Kidney capillary endothelial cell (primary cell): ENCODE measurements at places on chromosomes 1 and 21.
A peak's percentile ranks its signal among the peaks of the same experiment; 100 is the strongest.

- no peak for DNase-seq
These were observed 28.8 kb downstream of the DR1 start for GRCh38 chr1:93374334-93375106.

DNA sequence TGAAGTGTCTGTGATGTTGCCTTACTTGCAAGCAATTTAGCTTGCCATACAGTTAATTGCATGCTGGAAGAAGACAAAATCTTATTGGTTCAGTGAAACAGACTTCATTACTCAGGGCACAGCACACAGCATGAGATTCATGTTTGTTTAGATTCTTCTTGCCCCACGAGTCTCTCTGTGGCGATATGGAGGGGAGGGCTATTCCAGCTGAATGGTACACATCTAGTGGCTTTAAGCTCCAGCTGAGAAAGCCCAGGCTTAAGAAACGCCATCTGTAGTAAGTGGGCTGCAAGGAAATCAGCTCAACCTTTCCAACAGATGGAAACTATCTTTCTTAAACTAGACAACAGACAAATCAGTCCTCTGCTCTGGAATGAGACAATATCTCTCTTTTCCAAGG, 1022.0 kb downstream of the NCAM2 start:
- DNase-seq, result no peak

DNA sequence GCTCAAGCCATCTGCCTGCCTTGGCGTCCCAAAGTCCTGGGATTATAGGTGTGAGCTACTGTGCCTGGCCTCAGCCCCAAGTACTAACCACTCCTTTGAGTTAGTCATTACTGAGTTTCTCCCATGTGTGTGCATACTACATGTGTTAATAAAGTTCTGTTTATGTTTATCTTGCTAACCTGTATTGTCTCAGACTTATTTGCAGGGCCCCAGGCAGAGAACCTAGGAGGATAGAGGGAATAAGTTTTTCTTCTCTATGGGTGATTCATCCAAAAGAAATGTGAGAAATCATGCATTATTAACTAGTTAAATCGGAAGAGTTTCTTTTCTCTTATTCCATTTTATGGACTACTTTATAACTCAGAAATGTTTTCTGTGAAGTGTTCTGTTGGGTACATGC, 203.9 kb upstream of the CACYBP start:
- DNase-seq, result no peak

DNA sequence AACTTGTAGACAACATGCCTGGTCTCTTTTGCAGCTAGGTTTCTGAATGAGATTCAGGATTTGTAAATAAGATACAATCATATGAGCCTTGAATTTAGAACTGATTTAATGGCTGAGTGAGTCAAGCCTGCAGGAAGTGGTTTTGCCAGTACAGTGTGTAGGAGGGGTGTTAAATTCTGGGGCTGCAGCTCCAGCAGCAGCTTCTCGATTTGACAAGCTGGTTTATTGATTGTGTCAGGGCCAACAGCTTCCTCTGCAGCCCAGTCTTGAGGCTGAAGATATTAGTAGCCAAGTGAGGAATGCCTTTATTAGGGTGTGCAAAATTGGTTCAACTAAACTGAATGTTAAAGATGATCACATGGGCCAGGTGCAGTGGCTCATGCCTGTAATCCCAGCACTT, 11.5 kb upstream of the PLA2G5 start:
- DNase-seq, result peak; percentile 20

DNA sequence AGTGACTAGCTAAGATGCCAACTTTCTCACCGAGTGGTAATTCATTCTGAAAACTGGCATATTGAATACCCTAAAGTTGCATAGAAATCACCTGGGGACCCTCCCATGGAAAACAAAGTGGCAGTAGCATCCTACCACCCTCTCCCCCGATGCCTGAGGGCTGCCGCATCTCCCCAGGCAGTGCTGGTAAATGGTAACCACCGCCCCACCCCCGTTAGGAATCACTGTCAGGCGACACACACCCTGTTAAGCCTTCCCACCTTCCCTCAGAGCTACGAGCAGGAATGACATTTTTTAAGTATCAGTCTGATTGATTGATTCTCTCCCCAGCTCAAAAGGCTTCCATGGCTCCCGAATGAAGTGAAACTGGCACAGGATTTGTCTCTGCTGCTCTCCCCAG, 28.3 kb downstream of the TMPRSS2 start:
- DNase-seq, result no peak

- DNase-seq, result no peak
These were observed 31.7 kb downstream of the DMAP1 start for GRCh38 chr1:44244986-44245385.

- no peak for DNase-seq
These were observed 21.6 kb downstream of the IFNLR1 start for GRCh38 chr1:24165500-24165899.

GRCh38 chr1:233668725-233669294, 54.9 kb downstream of the KCNK1 start:
- peak; percentile 9 for DNase-seq

DNA sequence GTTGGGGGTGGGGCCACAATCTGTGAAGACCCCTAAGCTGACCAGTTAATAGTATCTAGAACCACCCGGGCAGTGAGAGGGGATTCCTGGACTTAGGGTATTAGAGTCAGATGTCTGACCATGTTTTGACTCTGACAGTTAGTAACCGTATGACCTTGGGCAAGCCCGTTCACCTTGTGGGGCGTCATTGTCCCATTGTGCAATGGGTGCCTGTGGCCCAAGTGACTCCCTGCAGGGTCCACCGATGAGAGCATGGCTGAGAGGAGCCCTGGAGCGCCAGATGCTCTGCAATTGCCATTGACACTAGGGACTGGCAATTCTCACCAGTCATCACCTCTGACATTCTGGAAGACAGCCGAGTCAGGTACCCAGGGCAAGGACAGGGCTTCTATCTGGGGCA, 225.9 kb upstream of the CSF3R start:
- DNase-seq, result no peak

DNA sequence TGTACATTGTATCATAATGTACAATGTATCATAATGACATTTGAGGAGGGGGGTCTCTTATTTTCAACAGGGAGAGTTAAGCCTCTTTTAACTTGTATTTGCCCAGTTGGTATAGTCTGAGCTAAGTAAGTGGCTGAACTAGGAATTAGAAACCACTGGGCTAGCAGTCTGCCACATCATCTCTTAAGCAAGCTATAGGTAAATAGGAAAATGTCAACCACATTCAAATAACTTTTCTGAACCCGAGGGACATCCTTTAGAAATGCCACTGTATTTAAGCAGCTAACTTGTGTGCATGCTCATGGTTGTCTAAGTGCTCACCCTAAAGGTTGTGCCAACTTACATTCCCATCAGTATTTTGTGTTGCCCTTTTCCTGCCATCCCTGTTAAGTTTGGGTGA, 35.5 kb upstream of the ASB17 start:
- DNase-seq, result no peak

DNA sequence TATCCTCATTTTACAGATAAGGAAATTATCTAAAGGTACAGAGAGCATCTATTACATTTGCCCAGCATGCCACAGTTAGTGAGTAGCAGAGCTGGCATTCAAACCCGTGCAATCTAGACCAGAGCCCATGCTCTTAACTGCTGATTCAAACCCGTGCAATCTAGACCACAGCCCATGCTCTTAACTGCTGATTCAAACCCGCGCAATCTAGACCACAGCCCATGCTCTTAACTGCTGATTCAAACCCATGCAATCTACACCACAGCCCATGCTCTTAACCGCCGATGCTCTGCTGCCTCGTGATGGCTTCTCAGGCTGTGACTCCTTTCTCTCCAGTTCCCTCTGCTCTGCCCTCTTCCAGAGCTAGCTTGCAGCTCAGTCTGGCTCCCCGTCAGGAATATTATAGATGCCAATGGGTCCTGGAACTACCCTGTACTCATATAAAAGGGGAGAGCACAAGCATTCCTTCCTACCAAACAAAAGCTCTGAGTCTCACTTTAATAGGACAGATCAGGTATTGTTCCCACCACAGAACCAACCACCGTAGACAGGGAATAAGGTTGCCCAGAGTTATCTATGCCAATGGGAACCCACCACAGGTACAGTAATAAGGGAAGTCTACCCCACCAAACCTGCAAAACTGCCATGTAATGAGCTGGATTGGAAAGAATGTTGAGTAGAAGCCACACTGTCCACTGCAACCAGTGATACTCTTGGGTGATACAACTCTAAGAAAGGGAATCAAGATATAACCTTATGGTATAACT, 78.4 kb downstream of the SMYD3 start:
- no peak for DNase-seq

GRCh38 chr1:172948457-172948856, 102.3 kb downstream of the TNFSF18 start:
- peak; percentile 92 for DNase-seq

DNA sequence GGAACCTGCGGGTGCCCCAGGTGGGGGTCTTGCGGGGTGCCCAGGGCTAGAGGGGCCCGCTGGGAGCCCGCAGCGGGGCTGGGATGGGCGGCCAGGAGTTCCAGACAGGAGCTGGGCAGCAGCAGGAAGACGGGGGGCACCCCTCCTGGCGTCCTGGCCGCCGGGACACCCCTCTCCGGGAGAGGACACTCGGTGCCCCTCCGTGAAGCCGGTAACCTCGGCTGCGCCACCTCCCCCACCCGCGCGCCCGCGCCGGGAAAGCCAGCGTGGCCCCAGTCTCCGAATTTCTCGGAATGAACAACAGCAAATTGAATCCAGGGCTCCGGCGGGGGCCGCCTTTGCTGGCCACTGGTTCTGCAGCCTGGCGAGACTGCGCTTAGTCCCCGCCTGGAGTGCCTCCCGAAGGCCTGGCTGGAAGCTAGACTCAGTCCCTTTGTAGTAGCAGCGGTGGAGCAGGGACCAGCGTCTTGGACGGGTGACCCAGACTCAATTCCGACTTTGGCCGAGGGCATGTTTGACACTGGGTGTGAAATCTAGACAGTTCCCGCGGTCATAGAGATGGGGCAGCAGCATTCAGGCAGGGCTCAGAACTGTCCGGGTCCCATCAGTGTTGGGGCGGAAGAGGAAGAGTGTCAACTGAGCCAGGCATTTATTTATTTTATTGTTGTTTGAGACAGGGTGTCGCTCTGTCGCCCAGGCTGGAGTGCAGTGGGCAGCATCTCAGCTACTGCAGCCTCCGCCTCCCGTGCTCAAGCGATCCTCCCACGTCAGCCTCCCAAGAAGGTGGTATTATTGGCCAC, 773 bp downstream of the IFNGR2 start:
- peak; percentile 53 for DNase-seq
